ENCODE measurements at places on chromosomes 11 and 22. TPM values are rescaled to one million over a fixed set of nuclear protein-coding genes. Genes with fewer than 3 reads are reported as not detected.

Gene PANX2
- total RNA-seq, result 2.0 TPM

DNA sequence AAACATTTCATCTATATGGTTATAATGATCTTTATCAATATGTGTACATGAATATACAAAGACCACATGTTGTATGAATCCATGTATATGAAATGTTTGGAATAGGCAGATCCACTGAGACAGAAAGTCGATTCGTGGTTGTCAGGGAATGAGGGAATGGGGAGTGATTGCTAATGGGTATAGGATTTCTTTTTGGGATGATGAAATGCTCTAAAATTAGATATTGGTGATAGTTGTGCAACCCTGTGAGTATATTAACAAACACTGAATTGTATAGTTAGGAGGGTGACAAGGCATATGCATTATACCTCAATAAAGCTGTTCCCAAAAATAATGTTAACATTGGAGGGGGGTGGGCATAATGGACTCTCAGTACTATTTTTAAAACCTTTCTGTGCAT lies 5.0 kb upstream of the PTPMT1 start:
- DNase-seq, result no peak

DNA sequence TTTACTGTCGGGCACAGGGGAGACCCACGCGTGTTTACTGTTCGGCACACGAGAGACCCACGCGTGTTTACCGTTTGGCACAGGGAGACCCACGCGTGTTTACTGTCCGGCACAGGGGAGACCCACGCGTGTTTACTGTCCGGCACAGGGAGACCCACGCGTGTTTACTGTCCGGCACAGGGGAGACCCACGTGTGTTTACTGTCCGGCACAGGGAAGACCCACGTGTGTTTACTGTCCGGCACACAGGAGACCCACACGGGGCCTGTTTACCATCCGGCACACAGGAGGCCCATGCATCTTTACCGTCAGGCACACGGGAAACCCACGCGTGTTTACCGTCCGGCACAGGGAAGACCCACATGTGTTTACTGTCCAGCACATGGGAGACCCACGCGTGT lies 525.1 kb downstream of the BRD1 start:
- no peak for DNase-seq

DNA sequence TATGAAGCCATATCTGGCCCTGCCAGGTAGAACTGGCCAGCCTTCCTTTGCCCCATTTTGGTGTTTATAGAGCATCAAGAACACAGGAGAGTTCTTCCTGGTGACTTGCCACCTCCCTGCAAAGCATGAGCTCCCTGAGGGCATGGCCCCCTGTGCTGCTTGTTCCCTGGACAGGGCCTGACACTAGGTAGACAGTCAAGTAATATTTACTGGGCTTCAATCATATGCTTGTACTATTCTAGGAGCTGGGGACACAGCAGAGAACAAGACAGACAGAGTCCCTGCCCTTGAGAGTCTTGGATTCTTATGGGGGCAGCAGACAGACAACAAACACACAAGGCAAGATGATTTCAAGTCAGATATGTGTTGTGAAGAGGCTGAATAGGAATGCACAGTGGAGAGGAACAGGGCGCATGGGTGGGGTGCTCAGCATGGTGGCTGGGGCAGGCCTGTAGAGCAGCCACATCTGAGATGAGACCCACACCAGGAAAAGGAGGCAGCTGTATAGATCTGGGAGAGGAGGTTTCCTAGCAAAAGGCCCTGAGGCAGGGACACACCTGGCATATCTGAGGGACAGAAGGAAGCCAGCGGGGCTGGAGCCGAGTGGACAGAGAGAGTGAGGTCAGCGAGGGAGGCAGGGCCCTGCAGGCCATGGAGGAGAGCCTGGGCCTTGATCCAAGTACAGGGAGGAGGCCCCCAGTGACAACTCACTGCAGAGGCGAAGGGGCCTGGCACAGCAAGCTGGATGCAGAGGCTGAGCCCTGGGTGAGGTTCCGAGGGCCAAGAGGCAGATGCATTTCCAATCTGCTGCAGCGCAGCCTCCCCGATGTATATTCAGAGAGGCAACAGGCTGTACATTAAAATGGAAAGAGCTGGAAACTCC lies 10.2 kb upstream of the CBX6 start:
- DNase-seq, result no peak

Data from Calu3 (cell line).